Activated naive CD4-positive, alpha-beta T cell treated with anti-CD3 and anti-CD28 coated beads, Interleukin-2, amount 50 U/mL, for 16 hours (primary cell): ENCODE measurements at places on chromosomes 7 and 10.

GRCh38 chr10:126177417-126178030, 210.8 kb downstream of the ADAM12 start:
- DNase-seq, result no peak

DNA sequence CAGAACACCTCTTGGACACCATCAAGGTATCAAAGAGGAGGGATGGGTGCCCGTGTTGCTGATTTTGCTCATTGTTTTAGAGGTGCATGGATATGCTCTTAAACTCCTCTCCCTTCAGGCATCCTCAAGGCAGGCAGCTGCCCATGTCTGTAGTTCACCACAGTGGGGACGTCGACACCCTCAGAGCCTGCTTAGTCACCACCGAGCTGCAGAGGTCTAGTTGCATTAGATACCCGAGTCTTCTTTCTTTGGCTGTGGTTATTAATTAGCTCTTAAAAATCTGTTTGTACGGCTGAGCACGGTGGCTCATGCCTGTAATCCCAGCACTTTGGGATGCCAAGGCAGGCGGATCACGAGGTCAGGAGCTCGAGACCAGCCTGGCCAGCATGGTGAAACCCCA, 24.7 kb upstream of the TSPAN13 start:
- DNase-seq, result no peak

DNA sequence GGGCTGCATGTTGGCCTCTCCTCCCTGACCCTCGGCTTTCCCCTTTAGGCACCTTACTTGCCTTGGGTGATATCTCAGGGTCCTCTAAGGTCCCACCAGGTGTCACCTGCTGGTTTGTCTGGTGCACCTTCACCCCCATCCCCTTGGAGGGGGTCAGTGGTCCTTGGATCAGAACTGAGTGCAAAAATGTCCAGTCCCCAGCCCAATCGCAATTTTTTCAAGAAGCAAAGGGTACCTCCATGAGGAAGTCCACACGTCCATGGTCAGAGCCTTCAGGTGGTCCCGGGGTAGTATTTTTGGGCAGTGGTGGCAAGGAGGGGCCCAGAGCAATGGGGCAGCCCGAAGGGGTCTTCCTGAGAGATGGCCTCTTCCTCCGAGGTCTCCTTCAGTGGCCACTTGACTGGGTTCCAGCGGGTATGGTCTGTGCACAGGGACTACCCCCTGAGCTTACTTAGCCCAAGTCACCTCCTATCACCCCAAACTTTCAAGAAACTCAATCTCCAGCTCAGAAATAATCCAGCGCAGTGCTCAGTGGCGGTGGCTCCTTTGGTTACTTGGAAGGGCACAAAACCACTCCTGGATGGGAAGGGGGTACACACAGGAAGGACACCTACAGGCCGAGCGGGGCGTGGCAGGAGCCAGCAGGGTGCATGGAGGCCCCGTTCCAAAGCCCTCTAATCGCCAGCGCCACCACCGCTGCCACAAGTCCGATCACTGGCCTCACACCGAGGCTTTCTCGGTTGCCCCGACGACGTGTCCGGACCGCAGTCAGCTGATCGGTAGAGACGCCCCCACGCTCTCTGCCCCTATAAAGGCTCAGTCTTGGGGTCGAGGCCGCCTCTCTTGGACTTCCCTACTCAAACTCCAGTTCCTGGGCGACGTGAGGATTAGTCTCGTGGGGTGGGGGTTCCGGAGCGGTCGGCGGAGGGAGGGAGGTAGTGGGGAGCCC, 4.5 kb downstream of the SAP25 start:
- DNase-seq, result peak; percentile 45

DNA sequence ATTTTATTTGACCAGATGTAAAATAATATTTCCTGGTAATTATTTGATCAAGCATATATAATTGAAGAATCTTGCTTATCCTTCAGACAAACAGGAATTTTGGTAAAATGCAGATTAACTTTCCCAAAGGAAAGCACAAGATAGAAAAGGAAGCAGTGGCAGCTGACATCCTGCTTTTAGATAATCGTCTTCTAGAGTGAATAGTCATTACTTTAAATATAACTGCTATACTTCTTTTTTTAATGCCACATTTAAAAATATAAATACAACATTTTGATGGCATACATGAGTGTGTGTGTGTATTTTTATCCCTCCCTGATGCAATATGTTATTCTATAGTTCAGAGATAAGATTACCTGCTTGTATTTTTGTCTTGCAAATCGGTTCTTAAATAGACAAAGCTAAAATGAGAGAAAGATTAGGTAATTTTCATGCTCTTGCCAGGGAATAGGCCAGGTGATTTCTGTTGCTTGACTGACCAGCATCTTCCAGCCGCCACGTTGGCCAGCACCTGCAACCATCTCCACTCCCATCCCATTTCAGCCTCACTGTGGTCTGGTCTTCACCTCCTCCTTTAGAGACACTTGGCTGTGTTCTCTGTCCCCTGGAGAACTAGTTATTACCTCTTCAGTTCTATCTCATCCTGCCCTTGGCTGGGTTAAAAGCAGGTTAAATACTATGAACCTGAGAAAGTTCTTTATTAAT, 58.1 kb downstream of the MDFIC start:
- no peak for DNase-seq

DNA sequence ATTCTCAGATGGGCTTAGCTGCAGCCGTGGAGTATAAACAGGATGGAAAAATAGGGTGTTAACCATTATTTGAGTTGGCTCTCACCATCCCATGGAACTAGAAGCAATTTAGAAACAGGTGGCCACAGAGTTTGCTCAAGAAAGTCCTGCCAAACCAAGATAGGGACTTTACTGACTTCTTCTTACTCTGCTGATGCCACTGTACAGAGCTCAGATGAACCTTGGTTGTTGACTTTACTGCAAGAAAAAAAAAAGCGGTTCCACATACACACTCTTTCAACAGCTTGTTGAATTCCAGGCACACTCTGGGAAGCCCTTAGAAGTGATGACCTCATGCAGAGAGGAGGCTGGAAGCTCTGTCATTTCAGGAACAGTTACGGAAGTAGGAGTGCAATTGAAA, 753.4 kb downstream of the NRG3 start:
- no peak for DNase-seq

GRCh38 chr10:2414039-2414438, 653.3 kb upstream of the PFKP start:
- no peak for DNase-seq
